ENCODE measurements at places on chromosomes 2 and 18.

GRCh38 chr2:175630280-175631244, 371.5 kb downstream of the LNPK start:
- DNase-seq: no peak

- no peak for DNase-seq
Observed at GRCh38 chr2:65386344-65386743, 46.1 kb downstream of the SPRED2 start.

- DNase-seq: no peak
Observed at GRCh38 chr2:206721256-206721920, 3.2 kb upstream of the DYTN start.

DNA sequence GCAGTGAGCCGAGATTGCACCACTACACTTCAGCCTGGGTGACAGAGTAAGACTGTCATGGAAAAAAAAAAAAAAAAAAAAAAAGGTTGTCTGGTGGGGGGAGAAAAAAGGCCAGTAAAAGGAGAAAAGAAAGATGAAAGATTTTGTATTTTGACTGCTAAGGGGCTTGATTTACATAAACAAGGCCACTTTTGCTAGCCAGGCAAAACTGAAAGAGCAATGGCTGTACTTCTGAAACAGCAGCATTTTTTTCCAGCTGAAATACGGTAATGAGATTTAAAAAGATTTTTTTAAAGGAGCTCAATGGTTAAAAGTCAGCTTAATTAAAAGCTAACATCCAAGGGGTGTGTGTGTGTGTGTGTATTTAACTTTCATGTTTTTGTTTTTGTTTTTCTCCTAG, 11.3 kb upstream of the OXER1 start:
- DNase-seq: no peak

- DNase-seq: no peak
Observed at GRCh38 chr2:99970292-99970868, 172.0 kb downstream of the AFF3 start.

- DNase-seq: no peak
Observed at GRCh38 chr2:64052463-64053241, 33.4 kb upstream of the VPS54 start.

DNA sequence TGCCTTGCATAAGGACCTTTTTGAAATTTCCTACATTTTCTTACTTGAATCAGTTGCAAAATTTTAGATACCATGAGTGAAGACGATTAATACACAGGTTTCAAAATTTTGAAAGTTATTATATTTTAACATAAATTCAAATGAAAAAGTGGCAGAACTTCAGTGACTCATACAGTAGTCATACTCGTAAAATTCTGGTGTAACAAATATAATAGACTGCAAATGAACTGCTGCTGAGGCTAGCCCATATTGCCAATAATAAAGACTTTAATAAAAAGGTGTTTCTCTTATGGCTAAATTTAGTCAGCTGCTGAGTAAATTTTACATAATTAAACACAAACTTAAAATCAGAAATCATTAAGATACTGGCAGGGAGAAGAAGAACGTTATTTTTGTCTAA, 36.9 kb downstream of the MSH6 start:
- no peak for DNase-seq

- DNase-seq: no peak
Observed at GRCh38 chr18:78979056-78979729, 425 bp upstream of the SALL3 start.

DNA sequence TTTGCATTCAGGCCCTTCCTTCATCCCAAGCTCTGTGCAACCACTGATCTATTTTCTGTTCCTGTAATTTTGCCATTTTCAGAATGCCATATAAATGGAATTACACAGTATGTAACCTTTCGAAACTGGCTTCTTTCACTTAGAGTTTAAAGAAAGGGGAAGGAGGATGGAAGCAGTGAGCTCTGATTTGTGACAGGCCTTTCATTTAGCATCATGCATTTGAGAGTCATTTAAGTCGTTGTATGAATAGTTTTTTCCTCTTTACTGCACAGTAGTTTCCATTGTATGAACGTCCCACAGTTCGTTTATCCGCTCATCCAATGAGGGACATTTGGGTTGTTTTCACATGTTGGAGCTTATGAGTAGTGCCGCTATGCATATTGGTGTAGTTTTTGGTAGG, 67.0 kb downstream of the LBH start:
- no peak for DNase-seq

- no peak for DNase-seq
Observed at GRCh38 chr2:48668992-48669391, 51.3 kb downstream of the GTF2A1L start.

DNA sequence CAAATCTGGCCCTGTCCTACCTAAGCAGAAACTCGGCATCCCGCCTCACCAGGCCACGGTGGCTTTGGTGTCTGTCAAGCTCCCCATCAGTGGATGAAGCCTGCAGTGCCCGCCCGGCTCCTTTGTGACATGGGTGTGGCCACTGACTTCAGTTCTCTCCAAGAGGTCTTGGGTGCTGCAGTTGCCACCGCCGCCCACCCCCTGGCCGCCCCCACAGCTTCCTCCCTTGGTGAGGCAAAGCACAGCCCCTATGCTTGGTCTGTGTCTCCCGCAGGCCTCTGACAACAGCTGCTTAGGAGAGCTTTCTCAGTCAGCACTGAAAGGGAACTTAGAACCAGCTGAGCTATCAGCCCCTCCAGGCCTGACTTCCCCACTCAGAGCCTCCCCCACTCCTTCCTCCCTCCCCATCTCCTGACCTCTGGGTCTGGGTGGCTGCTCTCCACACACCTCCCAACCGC, 22.9 kb upstream of the GPR55 start:
- no peak for DNase-seq

DNA sequence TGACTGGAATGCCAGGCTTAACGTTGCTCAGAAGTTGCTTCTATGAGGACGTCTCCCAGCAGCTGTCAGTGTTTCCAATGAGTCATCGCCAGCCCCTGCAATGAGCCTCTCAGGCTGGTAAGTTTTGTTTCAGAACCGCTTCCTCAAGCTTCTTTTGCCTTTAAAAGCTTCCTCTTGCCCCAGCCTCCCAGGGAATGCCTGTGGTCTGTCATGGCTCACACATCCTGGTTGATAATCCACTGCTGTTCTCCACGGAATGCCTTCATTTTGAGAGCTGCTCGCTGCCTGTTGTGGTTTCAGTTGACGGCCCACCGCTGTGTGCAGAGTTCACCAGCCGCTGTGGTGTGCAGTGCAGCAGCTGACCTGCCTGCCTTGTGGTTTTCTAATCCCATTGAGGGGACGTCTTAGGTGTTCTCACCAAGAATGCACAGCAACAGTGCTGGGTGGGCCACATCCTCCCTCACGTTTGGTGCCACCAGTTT, 96.4 kb downstream of the RTP5 start:
- DNase-seq: peak; percentile 60

GRCh38 chr2:170408461-170409163, 230.7 kb downstream of the MYO3B start:
- DNase-seq: no peak

DNA sequence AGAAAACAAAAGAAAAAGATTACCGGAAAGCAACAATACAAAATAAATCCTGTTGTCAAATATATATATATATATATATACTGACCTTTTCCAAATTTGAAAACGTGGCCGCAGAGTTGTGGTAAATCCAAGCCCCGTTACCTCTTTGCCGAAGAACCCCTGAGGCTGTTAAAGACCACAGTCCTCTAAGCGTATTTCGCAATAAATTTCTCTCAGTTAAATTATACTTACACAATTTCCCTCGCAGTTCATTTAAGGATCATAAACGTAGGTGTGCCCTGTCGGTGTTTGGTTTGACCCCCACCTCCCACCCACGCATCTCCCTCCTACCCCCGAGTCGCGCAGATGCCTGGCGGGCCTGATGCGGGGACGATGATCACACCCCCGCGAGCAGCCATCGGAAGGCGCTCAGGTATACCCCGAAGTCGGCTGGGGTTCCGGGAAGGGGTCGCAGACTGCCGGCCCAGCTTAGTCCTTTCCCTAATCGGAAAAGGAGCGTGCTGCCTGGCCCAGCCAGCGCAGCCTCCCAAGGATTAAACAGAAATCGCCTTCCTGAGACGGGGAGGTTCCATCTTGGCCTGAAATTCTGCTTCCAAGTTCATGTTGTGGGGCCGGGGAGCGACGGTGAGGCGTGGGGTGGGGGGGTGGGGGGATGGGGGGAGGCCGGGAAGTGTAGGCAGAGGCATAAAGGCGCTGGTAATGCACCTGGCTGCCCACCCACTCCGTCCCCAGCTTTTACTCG, 2.9 kb upstream of the MEIS1 start:
- DNase-seq: no peak

GRCh38 chr18:74963820-74964446, 245.0 kb downstream of the PTGR3 start:
- DNase-seq: no peak

- DNase-seq: no peak
Observed at GRCh38 chr2:49577041-49577440, 422.7 kb upstream of the FSHR start.

- no peak for DNase-seq
Observed at GRCh38 chr18:6885992-6886796, 156.7 kb downstream of the ARHGAP28 start.

DNA sequence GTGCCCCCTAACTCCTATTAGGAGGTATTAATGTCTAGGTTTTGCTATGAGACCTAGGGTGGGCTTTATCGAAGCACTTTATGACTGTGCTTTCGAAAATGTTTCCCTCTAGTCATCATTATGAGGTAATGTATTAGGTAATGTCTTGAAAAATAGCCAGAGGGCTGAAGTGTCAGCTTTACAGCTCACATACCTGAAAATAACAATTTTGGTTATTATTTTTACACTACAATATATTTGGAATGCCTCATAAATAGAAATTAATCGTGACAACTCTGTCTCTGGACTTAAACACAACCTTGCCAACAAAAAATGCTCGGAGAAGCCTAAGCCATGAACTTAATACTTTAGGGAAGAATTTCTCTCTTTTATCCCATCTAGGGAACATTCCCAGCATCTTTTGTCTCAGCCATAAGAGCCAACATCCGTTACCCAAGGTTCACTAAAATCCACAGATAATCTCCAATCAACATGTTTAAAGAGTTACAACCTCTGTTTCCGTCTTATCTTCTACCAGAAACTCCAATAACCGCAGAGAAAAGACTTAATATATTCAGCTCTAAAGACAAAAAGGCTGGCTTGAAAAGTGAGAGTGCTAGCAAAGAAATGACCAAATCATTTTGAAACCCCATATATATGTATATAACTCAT, 130.9 kb upstream of the RND3 start:
- DNase-seq: no peak

GRCh38 chr2:151765760-151766410, 31.6 kb upstream of the NEB start:
- no peak for DNase-seq

- no peak for DNase-seq
Observed at GRCh38 chr2:70141902-70142589, 48.8 kb downstream of the C2orf42 start.

GRCh38 chr2:8022908-8023640, 658.8 kb upstream of the ID2 start:
- DNase-seq: no peak

- DNase-seq: no peak
Observed at GRCh38 chr2:220850116-220850515, 722.0 kb downstream of the EPHA4 start.

DNA sequence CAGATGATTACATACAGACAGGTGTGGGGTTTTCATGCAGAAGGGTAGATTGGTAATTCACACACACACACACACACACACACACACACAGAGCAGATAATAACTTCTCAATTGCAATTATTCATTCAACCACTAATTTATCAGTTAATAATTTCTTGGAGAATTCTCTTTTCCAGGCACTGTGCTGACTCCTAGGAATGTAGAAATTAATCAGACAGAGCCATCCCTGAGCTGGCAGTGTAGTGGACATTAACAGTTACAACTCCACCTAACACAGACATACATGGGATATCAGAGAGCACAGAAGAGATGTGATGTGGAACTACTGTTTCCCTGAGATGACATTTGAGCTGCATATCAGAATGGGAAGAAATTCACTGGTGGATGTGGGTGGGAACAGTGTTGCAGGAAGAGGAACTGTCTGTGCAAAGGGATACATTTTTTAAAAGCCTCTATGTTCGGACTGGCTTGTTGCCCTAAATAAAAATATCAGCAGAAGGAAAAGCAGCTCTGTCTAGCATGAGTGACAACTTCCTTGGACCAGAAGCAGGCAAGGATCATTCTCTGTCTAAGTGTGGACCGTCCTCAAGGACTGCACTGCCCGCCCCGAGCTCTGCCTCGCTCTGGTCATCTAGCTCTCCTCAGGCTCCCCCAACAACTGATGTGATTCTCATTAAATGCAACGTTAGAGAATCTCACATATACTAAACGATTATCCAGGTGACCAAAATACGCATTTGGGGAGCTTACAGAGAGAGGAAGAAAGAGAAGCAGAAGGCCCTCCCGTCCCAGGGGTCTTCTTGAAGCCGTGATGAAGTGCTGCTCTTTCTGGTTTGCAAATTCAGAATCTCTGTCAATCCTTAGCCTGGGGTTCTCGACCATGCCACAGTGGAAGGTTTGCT, 173.4 kb upstream of the TRIB2 start:
- no peak for DNase-seq

DNA sequence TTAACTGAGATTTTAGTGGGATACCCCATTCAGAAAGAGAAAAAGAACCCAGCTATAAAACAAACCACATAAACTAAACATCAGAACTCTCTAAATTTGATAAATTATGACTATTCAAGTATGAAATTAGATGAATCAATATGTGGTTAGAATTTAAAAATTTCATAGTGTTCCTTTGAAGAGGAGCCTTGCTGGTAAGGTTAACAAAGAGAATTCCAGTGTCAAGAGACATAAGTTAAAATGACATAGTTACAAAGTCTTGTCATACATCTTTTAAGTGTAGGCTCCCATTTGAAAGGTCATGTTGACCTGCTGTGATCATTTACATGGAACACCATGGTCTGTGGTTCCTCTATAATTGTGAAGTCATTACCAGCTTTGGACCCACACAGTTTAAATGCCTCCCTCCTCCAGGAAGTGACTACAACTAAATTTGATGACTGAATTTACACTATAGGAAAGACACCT, 231.6 kb upstream of the ETAA1 start:
- DNase-seq: no peak

DNA sequence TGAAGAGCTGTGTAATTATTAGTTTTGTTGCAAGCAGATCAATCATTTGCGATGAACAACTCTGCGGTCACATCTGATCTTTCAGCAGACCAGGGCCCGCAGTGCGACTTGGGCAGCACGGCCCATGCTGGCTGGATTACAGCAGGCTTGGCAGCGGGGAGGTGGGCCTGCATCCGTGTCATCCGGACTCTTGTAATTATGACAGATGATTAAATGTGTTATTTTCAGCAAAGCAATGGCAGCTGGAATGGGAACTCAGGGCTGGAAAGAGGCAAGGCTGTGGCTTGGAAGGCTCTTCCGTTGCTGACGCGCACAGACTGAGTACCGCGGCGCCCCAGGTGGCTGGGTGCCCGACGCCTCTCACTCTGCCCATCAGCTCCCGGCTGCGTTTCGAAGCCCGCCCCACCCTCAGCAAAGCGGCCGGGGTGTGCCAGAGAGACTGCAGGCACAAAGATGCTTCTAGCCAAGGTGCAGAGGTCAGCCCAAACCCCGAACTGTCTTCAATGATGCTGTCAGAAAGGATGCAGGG, 397.4 kb upstream of the SALL3 start:
- no peak for DNase-seq

GRCh38 chr2:61995065-61995464, 89.6 kb downstream of the COMMD1 start:
- no peak for DNase-seq

Data from stimulated activated CD8-positive, alpha-beta memory T cell treated with anti-CD3 and anti-CD28 coated beads, Interleukin-4, amount 100 ng/mL, for 24 hours (primary cell).